ENCODE measurements at places on chromosomes 11 and 22.

DNA sequence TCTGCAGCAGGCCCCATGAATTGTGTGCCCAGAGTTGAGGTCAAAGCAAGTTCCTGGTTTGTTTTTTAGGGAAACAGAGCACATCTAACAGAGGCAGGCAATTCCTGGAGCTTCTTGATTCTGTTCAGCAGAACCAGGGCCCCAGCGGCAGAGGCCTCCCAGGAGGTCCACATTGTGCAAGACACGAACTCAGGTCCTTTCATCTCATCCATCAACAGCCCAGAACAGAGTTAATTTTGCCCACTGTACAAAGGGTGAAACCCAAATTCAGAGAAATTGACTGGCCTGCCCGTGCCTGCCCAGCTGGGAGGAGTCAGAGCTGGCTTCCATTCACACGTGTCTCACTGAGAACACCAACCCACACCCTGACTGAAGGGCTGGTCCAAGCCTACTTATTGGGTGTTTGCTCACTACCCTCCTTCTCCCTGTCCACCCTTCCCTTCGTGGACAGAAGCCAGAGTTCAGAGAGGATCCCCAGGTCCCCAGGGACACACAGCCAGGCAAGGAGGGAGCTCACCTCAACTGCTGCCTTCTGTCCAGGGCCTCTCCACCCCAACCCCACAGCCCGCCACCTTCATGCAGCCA is 607.1 kb downstream of the TBC1D22A start:
- no peaks in the 10 kb centered on the region for H3K27me3 ChIP-seq
- H3K27ac ChIP-seq = no peak overlapping the region
- no peaks in the 10 kb centered on the region for H3K4me1 ChIP-seq
- no peaks in the 10 kb centered on the region for H3K36me3 ChIP-seq
- no peak overlapping the region for H3K4me3 ChIP-seq

- H3K27me3 ChIP-seq = no peaks in the 10 kb centered on the region
- no peaks in the 10 kb centered on the region for H3K4me1 ChIP-seq
- no peaks in the 10 kb centered on the region for H3K36me3 ChIP-seq
- DNase-seq = no peak
- H3K27ac ChIP-seq = peak overlapping the region; percentile 21
Measured at GRCh38 chr11:122157653-122158161, 41.7 kb upstream of the BLID start.

DNA sequence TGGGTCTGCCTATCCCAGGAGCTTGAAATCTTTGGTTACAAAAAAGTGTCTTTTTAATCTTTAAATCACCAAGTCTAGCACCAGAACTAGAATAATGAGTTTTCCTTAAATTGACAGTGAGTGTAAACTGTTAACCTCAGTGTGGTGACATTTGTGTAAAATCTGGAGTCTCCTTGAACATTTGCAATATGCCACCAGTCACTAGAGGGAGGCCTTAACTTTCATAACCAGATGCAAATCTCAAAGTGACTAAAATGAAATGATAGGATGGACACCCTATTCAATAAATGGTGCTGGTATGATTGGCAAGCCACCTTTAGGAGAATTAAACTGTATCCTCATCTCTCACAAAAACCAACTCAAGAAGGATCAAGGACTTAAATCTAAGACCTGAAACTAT is 8.3 kb upstream of the SCGB1D2 start:
- no peaks in the 10 kb centered on the region for H3K36me3 ChIP-seq
- no peak overlapping the region for H3K27ac ChIP-seq
- DNase-seq = no peak
- no peak overlapping the region for H3K4me3 ChIP-seq

GRCh38 chr11:6240781-6241180 is 1.9 kb downstream of the CNGA4 start:
- H3K27me3 ChIP-seq = no peaks in the 10 kb centered on the region
- H3K4me3 ChIP-seq = no peak overlapping the region
- no peak overlapping the region for H3K27ac ChIP-seq

GRCh38 chr11:134561331-134561720 is 149.3 kb upstream of the B3GAT1 start:
- no peaks in the 10 kb centered on the region for H3K27me3 ChIP-seq
- H3K4me3 ChIP-seq = no peak overlapping the region

DNA sequence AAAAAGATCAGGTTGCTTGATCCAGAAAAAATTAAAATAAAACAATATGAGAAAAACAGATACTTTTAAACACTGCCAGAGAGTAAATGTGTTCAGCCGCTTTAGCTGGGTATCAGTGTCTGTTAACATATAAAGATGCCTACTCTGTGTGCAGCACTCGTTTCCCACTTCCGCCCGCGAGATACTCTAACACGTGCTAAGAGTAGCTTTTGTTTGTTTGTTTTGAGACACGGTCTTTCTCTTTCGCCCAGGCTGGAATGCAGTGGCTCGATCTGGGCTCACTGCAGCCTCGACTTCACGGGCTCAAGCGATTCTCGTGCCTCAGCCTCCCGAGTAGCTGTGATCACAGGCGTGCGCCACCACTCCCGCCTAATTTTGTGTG is 531 bp upstream of the MEN1 start:
- no peaks in the 10 kb centered on the region for H3K27me3 ChIP-seq
- H3K36me3 ChIP-seq = peaks cover 5% of the 10 kb centered on the region
- H3K4me1 ChIP-seq = peaks cover 7% of the 10 kb centered on the region
- no peak overlapping the region for H3K4me3 ChIP-seq
- DNase-seq = no peak

Data from lung (tissue), 17 donors.